Stimulated activated CD4-positive, alpha-beta T cell treated with anti-CD3 and anti-CD28 coated beads, Interleukin-4, amount 100 ng/mL, for 1 hour (primary cell): ENCODE measurements at places on chromosomes 3 and 15.

- DNase-seq = no peak
Measured at GRCh38 chr3:116176974-116177555, 268.2 kb downstream of the LSAMP start.

- DNase-seq = no peak
Measured at GRCh38 chr15:101120987-101121386, 130.9 kb downstream of the CHSY1 start.

GRCh38 chr3:68880632-68881031 is 51.7 kb downstream of the TAFA4 start:
- DNase-seq = no peak

DNA sequence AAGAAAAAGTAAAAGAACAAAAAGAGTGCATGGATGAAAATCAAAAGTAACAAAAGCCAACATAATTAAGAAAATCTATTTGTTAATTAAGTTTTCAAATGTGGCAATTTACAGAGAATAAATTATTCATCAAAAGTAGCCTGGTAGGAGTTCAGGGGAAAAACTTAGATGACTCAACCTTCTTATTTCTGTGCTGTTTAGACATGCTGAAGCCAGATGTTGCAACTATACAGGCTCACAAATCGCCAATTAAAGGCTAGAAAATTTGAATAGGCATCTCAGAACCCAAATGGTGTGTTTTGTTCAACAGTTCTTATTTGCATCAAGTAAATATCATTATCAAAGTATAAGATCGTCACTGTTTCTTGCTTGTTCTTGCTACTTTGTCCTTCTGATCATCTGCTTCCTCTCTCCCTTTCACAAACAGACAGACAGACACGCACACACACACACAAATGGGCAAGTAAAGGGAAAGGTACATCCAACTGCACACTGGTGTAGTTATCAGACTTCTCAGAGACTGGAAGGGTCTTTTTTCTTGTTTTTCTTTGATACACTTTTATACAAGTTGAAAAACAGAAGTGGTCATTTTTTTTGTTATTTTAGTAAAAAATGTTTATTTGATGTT is 572.2 kb downstream of the MECOM start:
- no peak for DNase-seq

DNA sequence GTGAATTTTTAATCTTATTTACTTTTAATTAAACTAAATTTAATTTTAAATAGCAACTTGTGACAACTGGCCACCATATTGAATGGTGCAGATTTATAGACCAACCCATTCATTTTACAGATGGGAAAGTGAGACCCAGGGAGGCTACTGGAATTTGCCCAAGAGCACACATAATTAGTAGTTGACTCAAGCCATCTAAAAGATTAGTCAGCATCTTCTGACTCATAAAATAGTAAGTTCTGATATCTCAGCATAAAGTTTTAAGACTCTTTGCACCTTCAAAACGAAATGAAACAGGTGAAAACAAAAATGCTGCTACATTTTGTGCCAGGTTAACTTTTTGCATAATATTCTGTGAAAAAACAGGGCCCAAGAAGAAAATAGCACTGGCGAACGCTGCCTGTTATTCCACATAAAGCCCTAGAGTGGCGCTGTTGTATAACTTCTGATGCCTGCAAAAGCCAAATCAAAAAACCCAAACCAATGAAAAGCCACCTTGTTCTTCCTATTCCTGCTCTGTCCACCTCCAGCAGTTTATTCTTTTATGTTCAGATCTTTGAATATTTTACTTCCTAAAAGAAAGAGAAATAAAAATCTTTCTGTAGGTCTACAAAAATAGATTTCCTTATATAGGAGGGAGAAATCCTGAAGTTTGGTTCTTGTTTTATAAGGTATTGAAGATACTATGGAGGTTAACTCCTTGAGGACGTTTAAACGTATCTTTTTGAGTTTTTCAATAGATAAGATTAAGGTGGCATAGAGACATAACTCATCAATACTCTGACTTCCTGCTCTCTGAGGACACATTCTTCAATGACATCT is 62.8 kb downstream of the OTOL1 start:
- no peak for DNase-seq

GRCh38 chr3:56787258-56787775 is 14.4 kb downstream of the ARHGEF3 start:
- no peak for DNase-seq

DNA sequence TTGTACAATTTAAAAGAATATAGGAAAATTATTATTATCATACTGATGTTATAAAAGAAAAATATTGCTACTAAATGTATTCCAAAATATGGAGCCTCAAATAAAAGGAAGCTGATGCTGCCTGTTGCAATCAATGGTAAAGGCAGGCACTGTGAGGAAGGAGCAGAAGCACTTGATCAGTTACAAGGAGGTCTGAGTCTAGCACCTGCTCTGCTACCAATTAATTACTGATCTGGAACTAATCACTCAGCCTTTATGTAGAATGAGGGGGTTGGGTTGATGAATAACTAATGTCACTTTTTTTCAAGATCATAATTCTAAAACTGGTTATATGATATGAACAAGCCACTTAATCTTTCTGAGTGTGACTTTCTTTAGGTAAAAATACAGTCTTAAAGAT is 5.5 kb downstream of the ADGRG7 start:
- no peak for DNase-seq
